ENCODE measurements at places on chromosomes 2 and 18. TPM values are rescaled to one million over a fixed set of nuclear protein-coding genes. Genes with fewer than 3 reads are reported as not detected.

Gene ANO7
- 0.56 TPM for polyA plus RNA-seq

Gene MROH2A
- polyA plus RNA-seq: 1.5 TPM

Gene SERPINB13
- polyA plus RNA-seq: not detected

Gene DUSP2
- polyA plus RNA-seq: 47.6 TPM

Gene IL1F10
- not detected for polyA plus RNA-seq

Gene CD8B
- 5.0 TPM for polyA plus RNA-seq

Gene CHAC2
- polyA plus RNA-seq: 7.4 TPM

Gene E2F6
- polyA plus RNA-seq: 4.7 TPM

Gene KCNK3
- polyA plus RNA-seq: 0.83 TPM

Gene AMER3
- not detected for polyA plus RNA-seq

Gene ZNF892
- 0.13 TPM for polyA plus RNA-seq

Gene FBLN7
- polyA plus RNA-seq: 1.5 TPM

Gene UGT1A3
- polyA plus RNA-seq: not detected

Gene GMCL1
- polyA plus RNA-seq: 7.1 TPM

Gene TMEM127
- polyA plus RNA-seq: 17.3 TPM

Gene DLGAP1
- polyA plus RNA-seq: 0.39 TPM

Gene MC5R
- not detected for polyA plus RNA-seq

Data from spleen (tissue), 13 donors.